NCI-H1105 (cell line): ENCODE measurements at places on chromosomes 7 and 10.

DNA sequence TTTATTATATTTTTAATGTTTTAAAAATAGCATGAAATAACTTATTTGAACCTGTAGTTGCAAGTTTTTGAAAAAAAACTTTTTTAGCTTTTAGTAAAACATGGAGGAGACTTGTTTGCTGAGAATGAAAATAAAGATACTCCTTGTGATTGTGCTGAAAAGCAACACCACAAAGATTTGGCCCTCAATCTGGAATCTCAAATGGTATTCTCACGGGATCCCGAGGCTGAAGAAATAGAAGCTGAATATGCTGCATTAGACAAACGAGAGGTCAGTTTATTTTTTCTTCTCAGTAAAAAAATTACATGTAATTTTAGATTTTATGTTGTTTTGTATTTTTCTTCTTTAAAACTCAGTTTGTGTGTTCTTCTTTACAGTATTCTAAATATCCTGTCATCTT is 73.5 kb downstream of the ANKIB1 start:
- DNase-seq, result no peak

- no peak for DNase-seq
Measured at GRCh38 chr7:2493205-2494164, 17.3 kb upstream of the GRIFIN start.

DNA sequence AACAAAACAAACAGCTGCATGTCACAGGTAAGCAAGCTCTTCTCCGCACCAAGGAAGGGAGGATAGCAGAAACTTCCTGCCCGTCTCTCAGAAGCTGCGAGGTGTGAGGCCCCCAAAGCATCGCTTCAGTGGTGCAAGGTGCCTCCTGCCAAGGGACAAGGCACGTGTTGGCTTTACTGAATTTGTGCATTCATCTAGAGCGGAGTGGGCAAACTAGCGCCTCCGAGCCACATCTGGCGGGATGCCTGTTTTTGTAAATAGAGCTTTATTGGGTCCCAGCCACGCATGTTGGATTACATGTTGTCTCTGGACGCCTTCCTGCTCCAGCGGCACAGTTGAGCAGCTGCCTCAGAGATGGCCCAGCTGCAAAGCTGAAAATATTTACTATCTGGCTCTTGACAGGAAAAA is 27.7 kb downstream of the PHYH start:
- DNase-seq, result peak; percentile 34

- no peak for DNase-seq
Measured at GRCh38 chr10:102982296-102982695, 64.2 kb downstream of the CNNM2 start.

DNA sequence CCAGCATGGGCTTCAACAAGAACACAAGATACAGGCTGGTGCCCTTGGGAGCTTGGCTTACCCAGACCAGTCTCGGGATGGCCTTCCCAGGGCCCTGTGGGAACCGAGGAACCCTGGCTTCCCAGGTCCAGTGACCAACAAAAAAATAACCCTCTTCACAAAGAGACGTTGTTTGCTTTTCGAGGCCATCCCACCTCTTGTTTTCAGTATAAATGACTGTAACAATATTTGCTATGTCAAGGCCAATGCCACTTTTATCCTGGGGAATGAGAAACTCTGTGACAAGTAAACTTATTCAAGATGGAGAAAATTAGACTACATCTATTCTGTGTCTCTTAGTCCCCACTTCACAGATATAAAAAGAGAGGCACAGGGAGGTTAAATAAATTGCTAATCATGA is 138.8 kb downstream of the PRPF18 start:
- DNase-seq, result no peak

- DNase-seq, result no peak
Measured at GRCh38 chr7:57256637-57257375, 124.6 kb upstream of the ZNF479 start.

DNA sequence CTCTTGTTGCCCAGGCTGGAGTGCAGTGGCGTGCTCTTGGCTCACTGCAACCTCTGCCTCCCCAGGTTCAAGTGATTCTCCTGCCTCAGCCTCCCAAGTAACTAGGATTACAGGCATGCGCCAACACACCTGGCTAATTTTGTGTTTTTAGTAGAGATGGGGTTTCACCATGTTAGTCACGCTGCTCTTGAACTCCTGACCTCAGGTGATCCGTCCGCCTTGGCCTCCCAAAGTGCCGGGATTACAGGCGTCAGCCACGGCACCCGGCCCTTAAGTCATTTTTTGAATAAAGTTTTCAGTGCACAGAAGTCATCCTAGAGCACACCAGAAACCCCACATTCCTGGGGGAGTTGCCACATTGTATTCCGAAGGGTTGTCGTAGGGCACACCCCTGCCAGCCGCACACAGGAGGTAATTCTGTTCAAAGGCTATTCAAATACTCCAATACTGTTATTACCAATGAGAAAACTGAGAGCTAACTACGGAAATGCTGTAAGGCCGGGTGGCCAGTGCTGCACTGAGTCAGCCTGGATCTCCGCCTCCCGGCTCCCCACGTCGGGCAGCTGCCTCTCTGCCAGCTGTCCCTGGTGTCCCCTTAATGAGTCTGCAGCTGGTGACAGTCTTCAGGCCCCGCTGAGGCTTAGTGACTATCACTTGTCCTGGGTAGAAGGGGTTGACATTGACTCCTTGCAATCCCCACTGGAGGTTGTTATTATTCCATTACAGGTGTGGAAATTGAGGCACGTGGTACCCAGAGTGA is 8.6 kb upstream of the RFC2 start:
- DNase-seq, result no peak
